ENCODE measurements at places on chromosomes 11 and 22. TPM values are rescaled to one million over a fixed set of nuclear protein-coding genes. Genes with fewer than 3 reads are reported as not detected.

ZMAT5 gene
- 10.6 TPM for total RNA-seq

SAA2 gene
- not detected for total RNA-seq

PPARA gene
- 24.4 TPM for total RNA-seq

DDX6 gene
- total RNA-seq: 174 TPM

ZNF214 gene
- 2.9 TPM for total RNA-seq

B4GAT1 gene
- 21.5 TPM for total RNA-seq

KRTAP5-11 gene
- not detected for total RNA-seq

GGA1 gene
- total RNA-seq: 12.0 TPM

ACAD8 gene
- total RNA-seq: 15.2 TPM

KRTAP5-6 gene
- not detected for total RNA-seq

CHST1 gene
- 0.82 TPM for total RNA-seq

CWC15 gene
- total RNA-seq: 61.7 TPM

SSTR3 gene
- not detected for total RNA-seq

IL17REL gene
- total RNA-seq: not detected

PRODH gene
- not detected for total RNA-seq

GP1BB gene
- total RNA-seq: 20.1 TPM

CDCA5 gene
- total RNA-seq: 19.3 TPM

CACNA1I gene
- total RNA-seq: 0.08 TPM

ELF5 gene
- total RNA-seq: not detected

CPT1B gene
- total RNA-seq: not detected

FXYD6 gene
- 0.98 TPM for total RNA-seq

SPTBN2 gene
- total RNA-seq: 0.27 TPM

PRG3 gene
- not detected for total RNA-seq

CNGA4 gene
- total RNA-seq: not detected

GGTLC2 gene
- total RNA-seq: not detected

Measured in fibroblast of the aortic adventitia (primary cell).